Aorta (tissue), 5 donors: ENCODE measurements at places on chromosomes 6 and 20.
A peak's percentile ranks its signal among the peaks of the same experiment; 100 is the strongest.

DNA sequence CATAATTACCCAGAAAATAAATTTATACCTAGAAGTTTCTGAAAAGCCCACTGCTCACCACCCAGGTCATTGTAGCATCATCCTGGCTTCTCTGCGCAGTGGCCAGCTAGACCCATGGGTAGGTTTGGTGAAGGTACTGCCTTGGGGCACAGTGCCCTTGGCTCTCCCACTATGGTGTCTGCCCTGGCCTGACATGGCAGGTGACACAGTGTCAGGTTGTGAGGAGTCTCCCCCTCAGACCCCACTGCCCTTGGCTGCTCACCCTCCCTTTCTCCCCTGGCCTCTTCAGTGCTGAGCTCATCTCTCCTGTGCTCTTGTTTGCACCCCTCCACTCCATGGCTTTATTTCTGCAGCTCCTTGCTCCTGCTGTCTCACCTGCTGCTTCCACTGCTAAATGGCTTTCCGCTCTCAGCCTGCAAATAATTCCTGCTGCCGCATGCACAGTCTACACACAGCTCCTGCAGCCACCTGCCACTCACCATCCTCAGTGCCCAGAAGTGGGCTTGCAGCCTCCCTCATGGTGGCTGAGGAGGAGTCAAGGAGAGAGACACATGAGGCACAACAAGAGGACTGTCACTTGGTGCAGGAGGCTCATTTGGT lies 313.4 kb upstream of the MOCS1 start:
- no peak for DNase-seq

DNA sequence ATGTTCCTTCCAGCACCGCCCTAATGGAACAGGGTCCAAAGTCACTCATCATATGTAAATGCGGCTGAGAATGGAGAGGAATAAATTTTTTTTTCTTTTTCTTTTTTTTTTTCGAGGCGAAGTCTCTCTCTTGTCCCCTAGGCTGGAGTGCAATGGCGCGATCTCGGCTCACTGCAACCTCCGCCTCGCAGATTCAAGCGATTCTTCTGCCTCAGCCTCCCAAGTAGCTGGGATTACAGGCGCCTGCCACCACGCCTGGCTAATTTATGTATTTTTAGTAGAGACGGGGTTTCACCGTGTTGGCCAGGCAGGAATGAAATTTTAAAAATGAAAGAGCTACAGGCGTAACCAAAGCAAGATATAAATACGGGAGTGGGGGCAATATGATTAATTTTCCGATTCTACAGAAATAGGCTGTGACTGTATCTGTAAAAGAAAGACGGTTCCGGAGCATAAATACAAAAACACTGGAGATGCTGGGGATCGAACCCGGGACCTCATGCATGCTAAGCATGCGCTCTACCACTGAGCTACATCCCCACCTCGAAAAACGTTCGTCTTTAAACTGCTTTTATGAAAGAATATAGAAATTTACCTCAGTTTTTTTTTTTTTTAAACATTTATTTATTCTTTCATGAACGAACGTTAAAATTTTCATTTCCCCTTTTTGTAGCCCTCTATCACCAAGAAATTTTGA lies 132.2 kb downstream of the GPX5 start:
- no peak for DNase-seq

DNA sequence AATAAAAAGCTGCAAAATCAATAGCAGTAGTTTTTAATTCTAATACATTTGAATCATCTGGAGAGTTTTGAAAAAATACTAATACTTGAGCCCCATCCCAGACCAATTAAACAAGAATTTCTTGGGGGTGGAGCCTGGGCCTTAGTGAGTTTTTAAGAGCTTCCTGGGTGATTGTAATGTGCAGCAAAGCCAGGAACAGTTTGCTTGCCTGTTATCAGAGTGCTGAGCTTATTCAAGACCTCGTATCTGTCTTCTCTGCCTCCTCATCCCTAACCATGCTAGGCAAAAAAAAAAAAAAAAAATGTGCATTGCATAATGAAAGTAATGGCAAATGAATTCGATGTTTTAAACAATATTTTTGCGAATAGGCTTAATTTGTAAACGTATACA lies 36.4 kb upstream of the MYB start:
- DNase-seq, result no peak

- no peak for DNase-seq
These were observed 254.8 kb downstream of the FOXC1 start for GRCh38 chr6:1864496-1864895.

- DNase-seq, result no peak
These were observed 19.8 kb upstream of the ADRM1 start for GRCh38 chr20:62282877-62283503.

GRCh38 chr6:78578430-78578829 lies 288.9 kb upstream of the IRAK1BP1 start:
- DNase-seq, result no peak

- DNase-seq, result no peak
These were observed 13.3 kb upstream of the ENPP5 start for GRCh38 chr6:46184114-46184513.

DNA sequence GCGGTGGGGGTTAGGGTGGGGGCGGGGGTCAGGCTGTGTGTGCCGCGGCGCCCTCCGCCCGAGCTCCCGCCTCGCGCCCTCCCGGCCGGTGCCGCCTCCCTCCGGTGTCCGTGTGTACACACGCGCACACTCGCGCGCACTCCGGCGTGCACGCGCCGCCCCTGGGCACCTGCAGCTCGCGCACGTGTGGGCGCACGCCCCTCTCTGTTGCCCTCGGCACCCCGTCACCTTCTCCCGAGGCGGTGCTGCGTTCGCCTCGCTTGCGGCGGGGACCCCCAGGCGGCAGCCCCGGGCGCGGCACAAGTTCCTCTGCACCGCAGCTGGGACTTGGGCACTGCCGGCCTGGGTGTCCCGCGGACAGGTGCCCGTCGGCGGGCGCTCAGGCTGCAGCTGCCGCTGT lies 525 bp downstream of the MACROD2 start:
- DNase-seq, result peak; percentile 49

GRCh38 chr6:160714731-160715316 lies 12.8 kb downstream of the PLG start:
- DNase-seq, result no peak

GRCh38 chr20:63545814-63546213 lies 1.7 kb downstream of the SRMS start:
- DNase-seq, result no peak

- DNase-seq, result no peak
These were observed 22.9 kb downstream of the KIF6 start for GRCh38 chr6:39702265-39702664.

DNA sequence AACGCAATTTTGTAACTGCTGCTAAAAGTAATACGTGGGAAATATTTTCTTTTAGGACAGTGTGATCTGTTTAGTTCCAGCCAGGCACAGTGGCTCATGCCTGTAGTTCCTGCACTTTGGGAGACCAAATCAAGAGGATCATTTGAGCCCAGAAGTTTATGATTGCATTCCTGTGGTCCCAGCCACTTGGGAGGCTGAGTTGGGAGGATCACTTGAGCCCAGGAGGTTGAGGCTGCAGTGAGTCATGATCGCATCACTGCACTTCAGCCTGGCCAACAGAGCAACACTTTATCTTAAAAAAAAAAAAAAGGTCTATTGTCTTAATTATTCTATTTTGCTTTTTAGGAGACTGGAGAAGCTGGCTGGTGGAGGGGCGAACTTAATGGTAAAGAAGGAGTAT lies 101.5 kb downstream of the CD2AP start:
- no peak for DNase-seq

GRCh38 chr6:129317931-129318820 lies 391.8 kb downstream of the ARHGAP18 start:
- no peak for DNase-seq

DNA sequence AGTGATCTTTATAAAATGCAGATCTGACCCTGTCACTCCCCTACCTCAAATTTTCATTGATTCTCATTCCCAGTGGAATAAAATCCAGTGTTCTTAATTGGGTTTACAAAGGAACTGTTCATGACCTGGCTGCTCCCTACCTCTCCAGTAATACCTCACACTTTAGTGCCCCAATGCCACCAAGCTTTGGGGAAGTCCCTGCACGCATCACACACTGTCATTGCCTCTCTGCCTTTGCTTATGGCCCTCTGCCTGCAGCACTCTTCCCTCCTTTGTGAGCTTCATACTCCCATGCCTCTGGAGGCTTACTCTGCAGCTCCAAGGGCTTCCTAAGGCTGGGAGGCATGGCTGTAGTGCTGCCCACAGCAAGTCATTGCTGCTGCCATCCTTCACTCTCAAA lies 57.4 kb downstream of the TMC2 start:
- DNase-seq, result no peak

GRCh38 chr20:1086277-1087213 lies 31.9 kb upstream of the PSMF1 start:
- no peak for DNase-seq

- no peak for DNase-seq
These were observed 55.9 kb upstream of the TASP1 start for GRCh38 chr20:13694420-13695150.

GRCh38 chr6:44251576-44252524 lies 4.9 kb downstream of the HSP90AB1 start:
- DNase-seq, result no peak

GRCh38 chr20:6708010-6708409 lies 59.5 kb upstream of the BMP2 start:
- peak; percentile 52 for DNase-seq
